ENCODE measurements at places on chromosomes 2 and 18.

GRCh38 chr2:176646033-176646615 is 376.9 kb downstream of the MTX2 start:
- DNase-seq: no peak

GRCh38 chr2:60715561-60715960 is 40.5 kb upstream of the PAPOLG start:
- DNase-seq: no peak

DNA sequence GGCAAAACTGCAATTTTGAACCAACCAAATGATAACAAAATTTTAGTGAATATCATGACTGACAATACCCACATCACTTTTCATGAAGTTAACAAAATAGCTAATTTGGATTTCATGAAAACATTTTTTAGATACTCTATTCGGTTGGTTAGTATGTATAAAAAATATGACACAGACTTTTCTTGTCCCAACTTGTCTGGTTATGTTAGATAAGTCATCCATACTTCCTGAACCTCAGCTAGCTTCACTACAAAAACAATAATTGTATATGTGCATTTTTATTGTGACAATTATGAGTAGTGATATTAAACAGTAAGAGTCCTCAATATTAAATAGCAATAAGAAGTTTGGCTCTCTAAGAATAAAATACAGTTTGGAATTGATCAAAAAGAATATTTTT is 408.1 kb upstream of the DSEL start:
- DNase-seq: no peak

GRCh38 chr18:79508565-79509535 is 113.1 kb downstream of the NFATC1 start:
- DNase-seq: no peak
